Midbrain (tissue), 1 donor: ENCODE measurements at places on chromosomes 7 and 10.
A peak's percentile ranks its signal among the peaks of the same experiment; 100 is the strongest.

GRCh38 chr7:78090616-78091015, 292.0 kb downstream of the PHTF2 start:
- peak; percentile 31 for DNase-seq

DNA sequence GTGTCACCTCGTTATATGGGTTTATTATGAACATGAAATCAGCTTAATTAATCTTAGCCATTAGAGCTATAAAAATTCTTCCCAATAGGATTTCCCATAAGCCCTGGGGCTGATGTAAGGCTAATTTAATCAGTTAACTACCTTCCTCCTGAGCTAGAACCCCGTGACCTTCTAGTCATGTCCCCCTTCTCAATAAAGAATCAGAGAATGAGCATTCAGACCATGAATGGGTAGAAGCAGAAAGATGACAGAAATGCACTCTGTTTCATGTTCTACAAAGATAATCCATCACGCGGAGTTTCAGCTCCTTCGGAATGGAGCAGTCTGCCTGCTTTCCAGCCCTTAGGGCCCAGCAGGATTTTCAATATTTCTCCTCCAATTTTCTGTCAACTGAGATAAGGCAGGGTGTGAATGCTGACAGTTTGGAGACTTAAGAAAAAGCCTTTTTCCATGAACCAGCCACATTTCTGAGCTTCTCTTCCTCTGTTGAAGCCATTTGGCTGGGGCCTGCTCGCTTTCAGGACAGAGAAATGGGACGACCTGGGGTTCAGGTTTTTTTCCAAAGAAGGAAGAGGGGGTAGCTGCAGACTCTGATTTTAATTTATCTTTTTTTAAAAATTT, 211.0 kb downstream of the NEBL start:
- DNase-seq, result no peak

DNA sequence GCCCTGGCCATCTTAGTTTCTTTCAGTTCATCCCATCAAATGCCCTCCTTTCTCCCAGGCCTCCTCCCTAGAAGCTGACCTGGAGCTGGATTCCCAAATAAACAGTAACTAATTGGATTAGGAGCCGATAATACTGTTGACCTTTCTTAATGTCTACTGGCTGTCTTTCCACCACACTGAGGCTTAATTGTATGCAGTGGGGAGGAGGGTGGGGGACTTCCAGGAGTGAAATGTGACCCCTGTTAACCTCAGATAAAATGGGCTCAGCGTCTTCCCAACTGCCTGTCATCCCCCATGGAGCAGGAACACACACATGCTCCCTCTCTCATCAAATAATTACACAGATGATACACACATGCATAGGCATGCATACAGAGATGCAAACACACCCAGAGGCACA, 53.7 kb upstream of the LBX1 start:
- DNase-seq, result no peak

GRCh38 chr7:44063547-44063893, 1.8 kb downstream of the PGAM2 start:
- DNase-seq, result no peak

- DNase-seq, result no peak
These were observed 11.7 kb downstream of the STAM start for GRCh38 chr10:17655567-17656146.

- no peak for DNase-seq
These were observed 33.8 kb upstream of the COMTD1 start for GRCh38 chr10:75269605-75270004.
